HFFc6 (cell line): ENCODE measurements at places on chromosomes 13 and 19. TPM values are rescaled to one million over a fixed set of nuclear protein-coding genes. Genes with fewer than 3 reads are reported as not detected.

- H3K27me3 ChIP-seq, result peaks cover 52% of the 10 kb centered on the region
- H3K4me3 ChIP-seq, result no peak overlapping the region
- no peak overlapping the region for H3K27ac ChIP-seq
- no peaks in the 10 kb centered on the region for H3K4me1 ChIP-seq
- no peak for DNase-seq
Measured at GRCh38 chr13:112961457-112962369, 7.3 kb upstream of the MCF2L start.

DNA sequence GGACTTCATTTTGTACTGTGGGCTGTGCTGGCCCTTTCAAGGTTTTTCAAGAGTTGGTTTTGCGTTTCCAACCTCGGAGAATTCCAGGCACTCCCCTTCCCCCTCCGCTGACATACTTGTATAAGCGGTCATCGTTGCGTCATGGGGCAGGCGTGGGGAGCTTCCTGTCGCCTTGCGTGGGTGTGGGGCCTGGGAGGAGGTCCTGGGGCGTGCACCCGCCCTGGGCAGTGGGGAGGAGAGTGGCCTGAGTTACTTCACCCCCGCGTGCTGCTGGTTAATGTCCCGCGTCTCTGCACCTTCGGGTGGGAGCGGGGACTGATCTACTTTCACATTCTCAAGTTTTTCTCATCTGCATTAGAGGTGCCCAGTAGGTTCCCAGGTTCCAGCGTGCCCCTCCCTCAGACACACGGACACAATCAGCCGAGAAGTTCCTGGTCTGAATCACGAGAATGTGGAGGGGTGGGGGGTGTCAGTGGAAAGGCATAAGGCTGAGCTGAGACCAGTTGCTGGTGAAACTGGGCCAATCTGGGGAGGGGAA, 4.1 kb downstream of the IER2 start:
- H3K36me3 ChIP-seq, result peaks cover 39% of the 10 kb centered on the region
- H3K27me3 ChIP-seq, result peaks cover 56% of the 10 kb centered on the region
- H3K27ac ChIP-seq, result peak overlapping the region; percentile 99
- peaks cover 40% of the 10 kb centered on the region for H3K4me1 ChIP-seq

DNA sequence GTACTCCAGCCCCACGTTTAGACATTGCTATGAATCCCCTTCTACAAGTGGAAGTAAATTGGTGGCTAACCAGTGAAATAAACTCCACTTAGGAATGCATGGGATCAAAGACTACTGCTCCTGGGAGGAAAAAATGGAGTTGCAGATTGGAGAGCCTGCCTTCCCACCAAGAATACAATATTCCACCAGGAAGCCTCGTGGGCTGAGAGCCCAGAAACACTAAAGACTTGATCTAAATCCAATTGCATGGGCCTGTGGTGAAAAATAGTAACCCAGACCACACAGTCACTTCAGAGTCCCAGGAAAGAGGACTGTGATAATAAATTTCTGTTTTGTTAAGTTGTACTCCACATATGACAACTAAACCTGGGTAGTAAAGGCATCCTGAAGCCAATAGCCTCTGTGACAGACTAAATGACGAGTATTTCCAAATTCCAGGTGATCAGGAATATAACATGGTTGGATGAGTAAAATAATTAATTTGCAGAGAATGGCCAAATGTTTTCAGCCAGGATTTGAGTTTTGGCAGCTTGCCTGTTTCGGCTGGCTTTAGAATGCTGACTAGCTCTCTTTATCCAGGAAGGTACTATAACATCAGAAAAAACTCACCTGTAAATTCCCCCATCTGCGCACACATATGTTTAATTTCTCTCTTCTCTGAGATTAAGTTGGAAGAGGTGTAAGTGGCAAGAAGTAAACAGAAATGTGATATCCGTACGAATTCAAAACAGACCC, 480.3 kb downstream of the LIG4 start:
- no peaks in the 10 kb centered on the region for H3K4me1 ChIP-seq
- no peaks in the 10 kb centered on the region for H3K36me3 ChIP-seq
- H3K27ac ChIP-seq, result no peak overlapping the region
- DNase-seq, result no peak

- no peak overlapping the region for H3K27ac ChIP-seq
- H3K4me1 ChIP-seq, result peaks cover 6% of the 10 kb centered on the region; the same call in 1 of the 2 replicates
- no peak overlapping the region; the same call in 1 of the 2 replicates for H3K4me3 ChIP-seq
- no peak for DNase-seq
Measured at GRCh38 chr13:35882722-35883497, 248.3 kb downstream of the DCLK1 start.

DNA sequence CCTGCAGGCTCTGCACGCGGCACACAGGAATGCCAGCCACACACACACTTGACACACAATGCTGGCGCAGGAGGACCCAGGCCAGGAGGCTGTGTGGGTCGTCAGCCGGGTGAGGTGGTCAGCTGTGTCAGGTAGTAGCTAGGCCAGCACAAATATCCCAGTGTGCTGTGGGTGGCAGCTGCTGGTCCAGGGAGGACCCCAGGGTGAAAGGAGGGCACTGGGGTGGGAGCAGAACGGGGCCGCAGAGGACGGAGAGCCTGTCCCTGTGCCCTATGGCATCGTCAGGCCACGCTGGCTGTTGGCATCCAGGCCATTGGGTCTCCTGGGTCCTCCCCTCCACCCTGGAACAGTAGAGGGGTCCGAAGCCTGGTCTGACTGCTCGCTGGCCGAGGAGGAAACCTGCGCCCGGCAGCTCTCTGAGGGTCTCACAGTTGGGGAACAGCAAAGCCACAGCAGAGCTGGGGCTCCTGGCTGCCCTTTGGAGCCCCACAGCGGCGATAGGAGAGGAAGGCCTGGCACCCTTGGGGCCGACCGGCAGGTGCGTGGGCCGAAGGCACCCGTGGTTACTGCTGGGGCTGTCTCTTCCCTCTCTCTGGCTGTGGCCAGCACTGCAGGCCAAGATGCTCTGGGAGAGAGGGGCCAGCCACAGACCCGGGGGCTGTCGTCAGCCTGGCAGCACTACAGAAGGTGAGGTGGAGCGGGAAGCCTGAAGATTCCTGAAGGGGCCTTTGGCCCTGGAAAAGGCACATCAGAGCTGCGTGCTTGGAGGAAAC, 27.3 kb downstream of the C13orf46 start:
- peaks cover 16% of the 10 kb centered on the region for H3K27me3 ChIP-seq
- H3K36me3 ChIP-seq, result peaks cover 18% of the 10 kb centered on the region

GRCh38 chr19:33383720-33384292, 10.3 kb downstream of the CEBPG start:
- peaks cover 14% of the 10 kb centered on the region for H3K36me3 ChIP-seq
- H3K4me1 ChIP-seq, result peaks cover 6% of the 10 kb centered on the region; the same call in 1 of the 2 replicates
- H3K27ac ChIP-seq, result no peak overlapping the region
- no peaks in the 10 kb centered on the region; the same call in 1 of the 2 replicates for H3K27me3 ChIP-seq

GRCh38 chr13:94351292-94351990, 128.0 kb downstream of the DCT start:
- DNase-seq, result peak; percentile 76
- H3K27me3 ChIP-seq, result no peaks in the 10 kb centered on the region; the same call in 1 of the 2 replicates
- H3K4me3 ChIP-seq, result peak overlapping the region; percentile 81
- peak overlapping the region; percentile 89 for H3K27ac ChIP-seq
- H3K4me1 ChIP-seq, result peaks cover 25% of the 10 kb centered on the region

DNA sequence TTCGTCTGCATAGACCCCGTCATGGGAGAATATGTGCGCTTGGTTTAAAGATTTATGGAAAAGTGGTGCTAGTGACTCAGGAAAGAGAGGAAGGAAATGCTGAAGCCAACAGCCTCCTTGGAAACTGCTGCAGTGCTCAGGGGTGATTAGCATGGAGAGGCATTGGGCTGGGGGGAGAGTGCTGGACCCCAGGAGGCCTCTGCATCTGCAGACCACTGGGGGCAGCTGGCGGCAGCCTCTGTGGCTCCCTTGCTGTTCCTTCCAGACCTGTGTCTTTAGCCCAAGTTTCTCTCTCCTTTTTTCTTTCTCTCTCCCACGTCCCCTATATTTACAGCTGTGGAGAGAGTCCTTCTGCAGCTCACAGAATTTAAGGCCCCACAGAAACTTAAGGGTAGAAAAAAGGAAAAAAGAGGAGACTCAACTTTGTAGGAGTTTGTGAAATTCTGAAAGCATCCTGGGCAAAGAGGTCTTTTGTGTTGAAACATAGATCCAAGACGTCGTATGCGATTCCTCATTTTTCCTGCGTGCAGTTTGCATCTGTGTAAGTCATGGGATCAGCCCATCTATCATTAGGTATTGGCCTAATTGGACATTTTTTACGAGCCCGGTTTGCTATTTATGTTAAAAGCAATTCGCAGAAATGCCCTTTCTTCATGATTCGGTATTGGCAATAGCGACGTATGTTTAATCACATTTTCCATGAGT, 116.2 kb upstream of the ZNF536 start:
- no peak for DNase-seq
- H3K27ac ChIP-seq, result no peak overlapping the region
- 0 out of 2 replicates have a peak, but pooled peaks cover 3% of the 10 kb centered on the region for H3K36me3 ChIP-seq
- no peaks in the 10 kb centered on the region for H3K27me3 ChIP-seq

DNA sequence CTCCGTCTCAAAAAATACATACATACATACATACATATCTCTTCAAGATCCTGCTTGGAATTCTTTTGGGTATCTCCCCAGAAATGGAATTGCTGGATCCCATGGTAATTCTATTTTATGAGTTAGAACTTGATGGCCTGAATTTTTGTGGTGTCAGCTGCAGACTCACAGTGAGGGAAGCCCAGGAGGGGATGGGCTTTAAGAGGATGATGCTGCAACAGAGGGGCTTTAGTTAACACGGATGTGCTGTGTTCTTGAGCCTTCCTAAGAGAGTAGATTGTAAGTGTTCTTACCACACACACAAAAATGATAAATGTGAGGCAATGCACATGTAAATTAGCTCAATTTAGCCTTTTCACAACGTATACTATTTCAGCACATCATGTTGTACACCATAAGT, 31.8 kb downstream of the CACNG6 start:
- DNase-seq, result no peak
- 0 out of 2 replicates have a peak, but pooled peaks cover 5% of the 10 kb centered on the region for H3K36me3 ChIP-seq
- no peak overlapping the region for H3K4me3 ChIP-seq

Gene RASAL3
- total RNA-seq, result not detected in 3 replicates

Gene CYP4F3
- total RNA-seq, result not detected in 3 replicates

Gene PRMT1
- 218 to 228 TPM (median 226 TPM) in 3 replicates for total RNA-seq

Gene ZNF556
- not detected in 3 replicates for total RNA-seq

Gene DCT
- not detected in 3 replicates for total RNA-seq
